ENCODE measurements at places on chromosomes 6 and 20.
A peak's percentile ranks its signal among the peaks of the same experiment; 100 is the strongest.

- no peak for DNase-seq
These were observed 57.3 kb downstream of the LINC00237 start for GRCh38 chr20:21048841-21049273.

DNA sequence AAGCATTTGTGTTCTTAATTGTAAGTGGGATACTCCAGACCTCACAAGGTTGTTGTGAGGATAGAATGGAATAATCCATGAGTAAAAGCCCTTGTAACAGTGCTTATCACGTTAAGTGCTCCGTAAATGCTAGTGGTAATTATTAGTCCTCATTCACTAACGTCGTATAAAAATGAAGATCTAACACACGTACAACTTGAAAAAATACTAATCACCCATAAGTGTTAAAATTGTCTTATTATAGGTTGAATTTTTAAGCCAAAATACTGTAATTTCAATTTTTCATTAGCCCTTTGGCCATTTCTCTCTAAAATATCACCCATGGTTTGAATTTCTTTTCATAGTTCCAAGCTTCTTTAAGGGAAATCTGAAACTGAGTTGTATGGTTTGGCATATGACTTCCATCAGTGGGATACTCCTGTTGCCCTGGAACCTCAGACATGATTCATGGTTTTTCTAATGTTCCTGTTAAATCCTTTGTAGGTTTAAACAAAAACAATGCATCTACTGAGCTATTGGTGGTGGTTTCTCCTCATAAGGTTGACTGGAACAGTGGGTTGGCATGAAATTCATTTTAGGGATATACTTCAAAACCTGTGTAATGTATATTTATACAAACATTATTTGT lies 19.1 kb downstream of the XRN2 start:
- no peak for DNase-seq

- no peak for DNase-seq
These were observed 123.9 kb upstream of the PHACTR1 start for GRCh38 chr6:12592634-12593033.

- no peak for DNase-seq
These were observed 87.5 kb downstream of the ANKRD60 start for GRCh38 chr20:58140787-58141425.

DNA sequence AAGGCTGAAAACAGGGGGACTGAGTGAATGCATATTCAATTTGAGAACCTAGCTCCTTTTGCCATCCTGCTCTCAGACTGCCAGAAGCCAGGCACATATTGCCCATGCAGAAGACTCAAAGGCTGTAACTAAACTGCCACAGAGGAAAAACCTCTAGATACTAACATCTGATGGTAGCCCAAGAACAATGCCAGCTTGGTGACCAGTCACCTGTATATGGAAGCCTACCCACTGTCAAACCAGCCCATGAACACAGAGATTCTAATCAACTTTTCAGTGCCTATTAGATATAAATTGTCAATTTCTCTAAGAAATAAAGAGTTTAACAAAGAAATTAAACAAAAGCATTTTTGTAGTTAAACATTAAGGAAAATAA lies 34.2 kb downstream of the GPR63 start:
- no peak for DNase-seq

DNA sequence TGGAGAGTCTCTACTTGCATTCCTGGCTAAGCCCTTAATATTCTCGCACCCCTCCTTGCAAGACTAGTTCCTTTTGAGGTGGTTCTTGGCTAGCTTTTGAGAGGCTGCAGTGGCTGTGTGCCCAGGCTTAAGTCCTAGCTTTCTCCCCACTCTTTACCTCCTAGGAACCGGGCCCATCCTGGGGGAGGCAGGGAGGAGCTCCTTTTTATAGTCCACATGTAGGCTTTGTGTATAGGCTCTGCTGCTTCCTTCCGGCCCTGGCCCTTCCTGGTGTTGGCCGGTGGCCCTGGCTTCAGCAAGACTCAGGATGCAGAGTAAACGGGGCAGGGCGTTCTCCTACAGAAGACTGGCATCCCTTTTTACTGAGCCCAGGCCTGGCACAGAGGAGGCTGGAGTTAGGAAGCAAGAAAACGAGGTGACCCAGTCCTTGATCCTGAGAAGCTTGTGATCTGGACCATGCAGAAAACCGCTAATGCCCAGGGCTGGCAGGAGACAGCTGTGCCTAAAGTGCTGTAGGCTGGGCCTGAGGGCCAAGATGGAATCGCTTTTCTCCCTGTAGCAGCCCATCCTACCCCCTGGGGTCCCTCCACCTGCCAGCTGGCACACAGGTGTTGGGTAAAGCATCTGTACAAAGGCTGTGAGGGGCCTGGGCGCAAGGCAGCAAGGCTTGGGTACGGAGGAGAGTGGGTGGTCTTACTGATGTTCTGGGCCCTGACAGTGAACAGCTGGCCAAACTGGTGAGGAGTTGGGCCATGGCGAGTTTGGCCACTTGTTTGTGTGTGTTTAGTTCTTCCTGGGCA lies 8.7 kb downstream of the PLCG1 start:
- DNase-seq, result no peak

DNA sequence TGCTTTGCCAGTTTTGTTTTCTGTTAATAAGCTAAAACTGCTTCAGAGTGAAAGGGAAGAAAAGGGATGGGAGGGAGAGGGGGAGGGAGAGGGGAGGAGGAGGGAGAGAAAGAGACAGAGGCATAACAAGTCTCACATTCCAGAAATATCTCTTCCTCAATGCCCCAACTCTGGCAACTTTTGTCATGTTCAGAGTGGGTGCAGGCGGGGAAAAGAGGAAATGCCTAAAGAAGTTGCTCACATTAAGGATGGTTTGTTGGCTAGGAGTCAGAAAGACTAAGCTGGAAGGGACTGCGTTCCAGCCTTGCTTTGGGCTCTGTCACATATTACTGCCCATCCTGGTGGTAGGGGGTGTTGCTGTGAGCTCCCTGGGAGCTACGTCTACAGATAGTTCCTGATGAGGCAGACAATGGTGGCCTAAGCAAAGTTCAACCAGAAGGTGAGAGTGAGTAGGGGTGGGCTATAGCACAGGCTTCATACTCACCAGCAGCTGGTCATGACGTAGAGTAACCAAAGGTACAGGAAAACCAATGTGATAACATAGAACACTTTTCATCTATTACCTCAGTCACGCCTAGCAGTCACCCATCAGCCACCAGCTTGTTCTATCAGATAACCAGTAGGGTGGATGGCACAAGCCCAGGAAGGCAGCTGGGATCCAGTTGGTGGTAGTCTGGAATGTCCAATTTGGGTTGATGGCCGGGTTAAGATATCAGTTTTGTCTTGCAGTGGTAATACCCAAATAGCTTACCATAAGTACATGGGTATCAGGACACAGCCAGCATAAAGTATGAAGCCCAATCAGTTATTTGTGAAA lies 2.1 kb downstream of the TSPYL4 start:
- DNase-seq, result no peak

- no peak for DNase-seq
These were observed 14.0 kb downstream of the HIVEP1 start for GRCh38 chr6:12026120-12026519.

GRCh38 chr6:14946753-14947152 lies 299.1 kb upstream of the JARID2 start:
- DNase-seq, result no peak

- DNase-seq, result no peak
These were observed 373.5 kb downstream of the TBC1D32 start for GRCh38 chr6:120960761-120961160.

DNA sequence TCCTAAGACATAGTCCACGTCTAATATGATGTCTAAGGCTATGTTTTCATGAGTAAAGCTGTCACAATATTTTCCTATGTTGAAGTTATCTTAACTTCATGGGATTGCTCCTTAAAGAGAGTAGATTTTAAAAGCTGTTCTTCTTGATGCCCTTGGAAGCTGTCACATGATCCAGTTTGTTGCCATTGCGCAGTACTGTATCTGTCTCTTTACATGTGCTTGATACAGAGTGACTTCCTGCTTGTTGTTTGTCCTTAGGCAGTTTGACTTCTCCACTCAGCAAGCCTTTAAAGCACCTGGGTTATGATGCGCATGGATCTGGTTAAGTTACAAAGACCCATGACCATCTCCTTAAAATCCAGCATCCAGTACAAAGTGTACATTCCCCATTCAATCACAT lies 85.4 kb downstream of the CDYL start:
- no peak for DNase-seq

DNA sequence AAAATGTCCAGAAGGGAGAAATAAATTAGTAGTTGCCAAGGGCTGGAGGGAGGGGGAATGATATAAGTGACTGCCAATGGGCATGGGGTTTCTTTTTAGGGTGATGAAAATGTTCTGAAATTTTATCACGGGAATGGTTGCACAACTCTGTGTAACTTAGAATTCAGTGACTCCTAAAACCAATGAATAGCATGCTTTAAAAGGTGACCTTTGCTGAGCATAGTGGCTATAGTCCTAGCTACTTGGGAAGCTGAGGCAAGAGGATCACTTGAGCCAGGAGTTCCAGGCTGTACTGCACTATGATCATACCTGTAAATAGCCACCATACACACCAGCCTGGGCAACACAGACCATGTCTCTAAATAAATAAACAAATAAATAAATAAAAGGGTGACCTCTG lies 109.0 kb downstream of the ATG5 start:
- peak; percentile 16 for DNase-seq

- DNase-seq, result no peak
These were observed 117.9 kb downstream of the SGK1 start for GRCh38 chr6:134199848-134200606.

DNA sequence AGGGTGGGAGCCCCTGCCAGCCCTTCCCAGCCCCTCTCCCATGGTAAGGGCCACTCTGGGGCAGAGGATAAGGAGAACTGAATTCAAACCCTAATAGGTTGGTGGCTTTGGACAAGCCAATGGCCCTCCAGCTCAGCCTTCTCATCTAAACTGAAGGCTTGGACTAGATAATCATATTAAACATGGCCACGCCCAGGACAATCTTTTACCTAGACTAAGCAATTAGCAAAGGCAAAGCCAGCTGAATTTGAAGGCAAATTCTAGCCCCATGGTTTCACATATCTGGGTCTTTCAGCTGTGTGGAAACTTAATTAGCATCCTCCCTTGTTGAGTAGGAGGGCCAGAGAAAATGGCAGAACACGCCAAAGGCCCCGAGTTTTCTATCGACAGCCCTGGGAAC lies 10.7 kb downstream of the SLC22A23 start:
- no peak for DNase-seq

DNA sequence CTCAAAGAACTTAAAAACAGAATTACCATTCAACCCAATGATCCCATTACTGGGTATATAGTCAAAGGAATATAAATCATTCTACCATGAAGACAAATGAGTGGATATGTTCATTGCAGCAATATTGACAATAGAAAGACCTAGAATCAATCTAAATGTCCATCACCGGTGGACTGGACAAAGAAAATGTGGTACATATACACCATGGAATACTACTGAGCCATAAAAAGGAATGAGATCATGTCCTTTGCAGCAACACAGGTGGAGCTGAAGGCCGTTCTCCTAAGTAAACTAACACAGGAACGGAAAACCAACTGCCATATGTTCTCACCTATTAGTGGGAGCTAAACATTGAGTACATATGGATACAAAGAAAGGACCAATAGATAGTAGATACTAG lies 576.7 kb upstream of the CITED2 start:
- no peak for DNase-seq

DNA sequence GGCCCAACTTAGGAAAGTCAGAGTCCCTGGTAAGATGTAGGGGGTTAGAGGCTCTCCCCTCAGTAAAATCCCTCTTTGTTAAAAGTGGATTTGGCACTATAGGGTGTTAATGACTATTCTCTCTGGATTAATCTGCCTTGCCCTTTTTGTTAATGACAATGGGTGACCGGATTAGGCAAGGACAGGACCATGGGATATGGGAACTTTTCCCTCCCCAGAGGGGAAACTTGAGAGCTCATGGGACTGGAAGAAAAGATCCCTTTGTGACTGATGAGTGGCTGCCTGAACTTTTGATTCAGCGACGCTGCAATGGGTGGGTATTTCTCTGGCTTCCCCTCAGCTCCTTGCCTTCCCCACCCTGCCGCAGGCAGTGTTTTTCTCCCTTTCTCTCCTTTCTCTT lies 12.2 kb upstream of the TAAR9 start:
- no peak for DNase-seq

DNA sequence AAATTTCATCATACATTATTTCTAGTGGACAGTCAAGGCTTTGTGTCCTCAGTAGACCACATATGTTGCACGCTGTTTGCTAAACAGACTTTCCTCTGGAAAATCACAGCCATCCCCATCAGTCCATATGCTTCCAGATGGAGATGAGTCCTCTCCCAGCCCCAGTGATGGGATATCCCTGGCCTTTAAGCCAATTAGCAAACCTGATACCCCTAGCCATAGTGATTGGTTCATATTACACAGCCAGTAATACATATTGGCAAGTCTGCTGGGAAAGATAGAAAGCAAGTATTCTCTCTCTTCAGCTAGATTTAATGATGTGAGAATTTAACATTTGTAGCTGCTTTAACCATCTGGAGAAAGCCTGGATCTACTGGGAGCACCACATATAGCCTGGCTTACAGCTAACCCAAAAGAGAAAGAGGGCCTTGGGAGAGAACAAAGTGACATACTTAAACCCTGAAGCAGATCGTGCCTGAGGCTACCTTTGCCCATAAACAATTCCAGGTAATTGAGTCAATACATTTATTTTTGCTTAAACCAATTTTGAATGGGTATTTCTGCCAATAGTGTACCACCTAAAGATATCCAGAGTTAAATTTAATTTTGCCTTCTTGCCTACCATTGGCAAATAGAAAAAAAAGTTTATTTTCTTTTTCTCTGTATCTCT lies 103.5 kb upstream of the HIVEP1 start:
- no peak for DNase-seq

- DNase-seq, result peak; percentile 51
These were observed 2.1 kb downstream of the NQO2 start for GRCh38 chr6:3001773-3002293.

GRCh38 chr6:128491100-128491581 lies 29.3 kb downstream of the PTPRK start:
- no peak for DNase-seq

- no peak for DNase-seq
These were observed 199.3 kb downstream of the ARID1B start for GRCh38 chr6:156976216-156977127.

DNA sequence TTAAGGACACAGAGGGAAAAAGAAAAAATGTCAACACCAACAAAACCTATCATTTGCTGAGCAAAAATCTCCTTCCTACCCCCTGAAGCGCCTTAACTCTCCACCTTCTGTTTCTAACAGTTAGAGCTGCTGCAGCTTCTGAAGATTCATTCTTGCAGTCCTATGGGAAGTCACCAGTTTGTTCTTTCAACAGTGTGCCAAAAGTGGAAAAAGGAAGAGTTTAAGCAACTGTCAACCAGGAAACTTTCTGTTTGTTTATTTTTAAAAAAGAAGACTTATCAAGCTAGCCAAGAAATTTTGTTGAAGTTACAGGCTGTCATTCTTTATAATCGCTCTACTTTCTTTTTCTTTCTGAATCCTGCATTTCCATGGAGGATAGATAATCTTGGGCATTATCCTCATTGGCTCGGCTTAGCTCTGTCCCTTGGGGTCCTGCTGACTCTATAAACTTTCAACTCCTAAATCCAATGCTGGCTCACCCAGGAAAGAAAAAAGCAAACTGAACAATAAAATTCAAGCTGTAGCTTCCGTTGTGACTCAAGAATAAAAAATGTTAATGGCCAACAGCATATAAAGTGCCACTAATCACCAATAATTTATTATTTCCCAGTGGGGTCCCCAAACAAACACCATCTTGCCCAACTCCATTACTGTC lies 172.8 kb upstream of the CITED2 start:
- no peak for DNase-seq

All from fibroblast of the conjunctiva (primary cell).